Fibroblast of pulmonary artery (primary cell): ENCODE measurements at places on chromosomes 2 and 18.

- no peak for DNase-seq
These were observed 46.5 kb downstream of the FOSL2 start for GRCh38 chr2:28439127-28439526.

DNA sequence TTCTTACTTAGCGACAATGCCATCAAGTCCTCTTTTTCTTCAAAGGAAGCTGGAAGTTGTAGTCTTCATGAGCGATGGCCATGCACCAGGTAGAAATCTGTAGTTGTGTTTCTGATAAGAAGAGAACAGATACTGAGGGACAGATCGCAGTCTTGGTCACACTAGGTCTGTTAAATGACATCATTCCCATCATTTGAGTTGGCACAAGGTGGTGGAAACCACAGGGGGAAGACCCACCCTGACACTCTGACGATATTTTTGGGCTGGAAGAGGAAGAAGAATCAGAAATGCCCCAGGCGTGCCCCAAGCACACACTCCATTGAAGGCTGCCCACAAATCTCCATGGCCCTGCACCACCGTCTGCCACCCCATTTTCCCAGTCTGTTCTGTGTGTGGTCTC is 89.0 kb upstream of the BOD1L2 start:
- DNase-seq = no peak

DNA sequence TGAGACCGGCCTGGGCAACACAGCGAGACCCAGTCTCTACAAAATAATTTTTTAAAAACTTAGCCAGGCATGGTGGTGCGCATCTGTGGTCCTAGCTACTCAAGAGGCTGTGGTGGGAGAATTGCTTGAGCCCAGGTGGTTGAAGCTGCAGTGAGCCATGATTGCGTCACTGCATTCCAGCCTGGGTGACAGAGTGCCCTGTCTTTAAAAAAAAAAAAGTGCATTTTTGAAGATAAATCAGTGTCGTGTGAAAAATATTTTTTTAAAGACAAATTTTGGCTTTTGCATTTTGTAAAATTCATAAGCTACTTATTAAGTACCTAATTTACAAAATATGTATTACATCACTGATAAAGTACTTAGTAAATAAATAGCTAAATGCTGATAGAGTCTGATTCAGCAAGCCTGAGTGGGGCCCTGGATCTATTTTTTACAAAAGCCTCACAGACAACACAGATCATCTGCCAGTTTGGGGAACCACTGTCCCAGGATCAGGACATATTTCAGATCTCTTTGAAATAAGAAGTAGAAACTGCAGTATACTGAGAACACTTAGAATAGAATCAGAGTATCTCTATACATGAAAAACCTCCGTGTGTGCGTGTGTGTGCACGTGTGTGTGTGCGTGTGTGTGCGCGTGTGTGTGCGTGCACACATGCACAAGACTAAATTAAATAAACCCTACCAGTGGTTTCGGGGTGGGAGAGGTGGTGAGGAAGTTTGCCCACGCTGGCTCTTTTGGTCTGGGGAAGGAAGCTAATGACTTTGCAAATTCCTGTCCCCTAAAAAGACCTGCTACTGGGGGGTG is 61.6 kb downstream of the AAK1 start:
- peak; percentile 64 for DNase-seq

DNA sequence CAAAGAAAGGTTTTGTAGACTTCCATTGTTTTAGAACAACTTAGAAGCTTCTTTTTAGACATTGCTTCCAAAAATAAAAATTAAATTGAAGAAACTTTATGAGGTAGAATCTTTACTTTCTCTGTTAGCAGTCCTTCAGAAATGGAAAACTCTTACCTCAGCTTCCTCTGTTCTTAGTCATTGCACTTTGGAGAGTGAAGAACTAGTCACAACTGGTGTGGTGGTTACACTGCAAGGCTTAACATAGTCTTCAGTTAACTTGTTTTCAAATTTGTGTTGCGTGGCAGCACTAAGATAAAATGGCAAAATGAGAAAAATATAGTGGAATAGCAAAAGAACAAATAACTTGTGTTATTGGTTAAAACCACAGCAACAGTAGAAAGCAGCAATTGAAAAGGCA is 332.6 kb downstream of the KIAA1328 start:
- DNase-seq = no peak

- no peak for DNase-seq
These were observed 72.1 kb upstream of the CTDP1 start for GRCh38 chr18:79607361-79607952.

DNA sequence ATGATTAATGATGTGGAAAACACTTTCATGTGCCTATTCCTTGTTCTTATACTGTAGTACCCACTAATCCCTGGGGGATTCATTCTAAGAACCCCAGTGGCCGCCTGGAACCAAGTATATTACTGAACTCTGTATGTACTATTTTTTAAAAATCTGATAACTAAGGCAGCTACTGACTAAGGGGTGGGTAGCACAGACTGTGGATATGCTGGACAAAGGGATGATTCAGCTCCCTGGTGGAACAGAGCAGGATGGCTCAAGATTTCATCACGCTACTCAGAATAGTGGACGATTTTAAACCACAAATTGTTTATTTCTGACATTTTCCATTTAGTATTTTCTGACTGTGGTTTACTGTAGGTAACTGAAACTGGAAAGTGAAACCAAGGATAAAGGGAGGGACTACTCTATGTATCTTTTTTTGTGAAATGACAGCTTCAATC is 41.8 kb upstream of the CDC42EP3 start:
- DNase-seq = peak; percentile 87

DNA sequence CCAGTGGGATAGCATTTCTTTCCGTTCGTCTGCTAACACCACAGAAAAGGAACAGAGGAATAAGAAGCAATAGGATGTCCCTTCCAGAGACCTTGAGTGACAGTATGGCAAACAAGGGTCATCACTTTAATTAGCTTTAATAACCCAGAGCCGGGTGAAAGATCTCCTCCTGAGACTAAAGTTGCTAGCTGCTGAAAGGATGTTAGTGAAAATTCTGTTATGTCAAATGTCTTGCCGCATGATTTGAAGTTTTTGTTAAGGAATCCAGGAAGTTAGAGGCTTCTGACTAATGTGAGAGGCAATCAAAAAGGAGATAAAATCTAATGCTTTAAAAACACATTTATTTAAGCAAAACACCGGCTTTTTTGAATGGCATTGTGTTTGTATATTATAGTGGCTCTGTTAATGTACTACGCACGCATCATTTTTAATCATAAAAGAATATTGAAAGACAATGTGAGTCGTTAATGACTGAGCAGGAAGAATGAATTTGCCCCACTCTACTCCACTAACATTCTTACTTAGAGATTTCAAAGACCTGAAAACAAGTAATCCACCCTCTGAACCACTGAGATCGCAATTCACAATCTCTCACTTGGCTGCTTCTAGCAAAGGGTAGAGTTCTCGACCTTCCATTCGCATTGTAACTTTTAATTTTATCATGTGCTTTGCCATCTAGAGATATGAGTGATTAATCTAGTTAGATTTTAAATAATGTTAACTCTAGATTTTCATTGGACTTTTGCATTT is 536.6 kb downstream of the LRRTM4 start:
- no peak for DNase-seq

DNA sequence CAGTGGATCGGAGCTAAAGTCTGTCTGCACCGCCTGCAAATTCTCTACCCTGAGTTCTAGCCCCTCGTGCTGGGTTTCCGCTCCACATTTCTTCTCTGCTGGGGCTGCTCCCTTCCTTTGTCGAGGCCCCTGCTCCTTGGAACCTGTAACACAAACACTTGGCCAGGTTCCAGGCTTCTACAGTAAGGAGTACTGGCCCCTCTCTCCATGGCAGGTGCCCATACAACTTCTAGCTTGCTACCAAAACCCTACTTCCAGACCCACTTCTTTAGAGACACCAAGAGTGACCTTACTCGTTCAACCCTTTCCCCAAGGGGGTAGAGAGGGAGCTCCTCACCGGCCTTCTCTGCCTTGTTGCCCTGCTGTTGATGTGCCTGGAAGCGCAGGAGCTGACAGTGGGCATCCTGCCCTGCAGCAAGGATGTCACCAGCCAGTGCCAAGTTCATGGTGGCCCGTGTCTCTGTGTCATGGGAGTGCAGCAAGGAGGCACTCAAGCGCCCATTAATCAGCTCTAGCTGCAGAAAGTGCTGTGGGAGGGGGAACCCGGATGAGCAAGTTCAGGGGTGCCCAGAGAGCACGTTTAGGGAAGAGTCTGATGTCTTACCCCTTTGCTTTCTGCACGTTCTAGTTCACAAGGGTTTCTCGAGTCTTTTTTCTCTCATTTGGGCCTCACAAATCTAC is 1.1 kb downstream of the PREB start:
- DNase-seq = no peak

DNA sequence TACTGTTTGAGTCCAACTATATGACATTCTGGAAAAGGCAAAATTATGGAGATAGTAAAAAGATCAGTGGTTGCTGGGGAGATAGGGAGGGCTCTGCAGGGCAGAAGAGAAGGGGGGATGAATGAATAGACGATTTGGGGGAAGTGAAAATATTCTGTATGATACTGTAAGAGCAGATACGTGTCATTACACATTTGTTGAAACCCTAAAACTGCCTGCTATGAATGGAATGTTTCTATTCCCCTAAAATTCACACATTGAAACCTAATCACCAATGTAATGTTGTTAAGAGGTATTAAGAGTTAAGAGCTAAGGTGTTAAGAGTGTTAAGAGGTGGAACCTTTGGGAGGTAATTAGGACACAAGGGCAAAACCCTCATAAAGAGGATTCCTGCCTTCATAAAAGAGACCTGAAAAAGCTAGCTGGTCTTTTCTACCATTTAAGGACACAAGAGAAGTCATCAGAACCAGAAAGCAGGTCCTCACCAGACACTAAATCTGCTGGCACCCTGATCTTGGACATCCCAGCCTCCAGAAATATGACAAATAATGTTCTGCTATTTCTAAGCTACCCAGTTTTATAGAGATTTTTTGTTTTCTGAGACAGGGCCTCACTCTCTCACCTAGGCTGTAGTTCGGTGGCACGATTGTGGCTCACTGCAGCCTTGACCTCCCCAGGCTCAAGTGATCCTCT is 76.2 kb downstream of the ATAD2B start:
- DNase-seq = no peak
